ENCODE measurements at places on chromosomes 13 and 19. TPM values are rescaled to one million over a fixed set of nuclear protein-coding genes. Genes with fewer than 3 reads are reported as not detected.
A peak's percentile ranks its signal among the peaks of the same experiment; 100 is the strongest.

Gene SEMA6B
- 7.6 TPM for polyA plus RNA-seq

Gene C19orf38
- polyA plus RNA-seq = 1.0 TPM

Gene PPFIA3
- 5.8 TPM for polyA plus RNA-seq

Gene ACTL9
- polyA plus RNA-seq = not detected

Gene FLT3LG
- 15.3 TPM for polyA plus RNA-seq

Gene ZNF763
- 7.0 TPM for polyA plus RNA-seq

Gene WDR87
- polyA plus RNA-seq = not detected

Gene SMIM17
- polyA plus RNA-seq = 0.65 TPM

Gene CFAP97D2
- not detected for polyA plus RNA-seq

Gene ZNF627
- polyA plus RNA-seq = 16.1 TPM

Gene MCEMP1
- 0.06 TPM for polyA plus RNA-seq

Gene RAD23A
- 75.8 TPM for polyA plus RNA-seq

Gene KIR2DL1
- polyA plus RNA-seq = not detected

Gene LPAR6
- 20.2 TPM for polyA plus RNA-seq

- no peak for DNase-seq
Measured at GRCh38 chr19:51737924-51738323, 13.8 kb downstream of the FPR1 start.

- DNase-seq = no peak
Measured at GRCh38 chr13:80481588-80481987, 140.7 kb upstream of the SPRY2 start.

DNA sequence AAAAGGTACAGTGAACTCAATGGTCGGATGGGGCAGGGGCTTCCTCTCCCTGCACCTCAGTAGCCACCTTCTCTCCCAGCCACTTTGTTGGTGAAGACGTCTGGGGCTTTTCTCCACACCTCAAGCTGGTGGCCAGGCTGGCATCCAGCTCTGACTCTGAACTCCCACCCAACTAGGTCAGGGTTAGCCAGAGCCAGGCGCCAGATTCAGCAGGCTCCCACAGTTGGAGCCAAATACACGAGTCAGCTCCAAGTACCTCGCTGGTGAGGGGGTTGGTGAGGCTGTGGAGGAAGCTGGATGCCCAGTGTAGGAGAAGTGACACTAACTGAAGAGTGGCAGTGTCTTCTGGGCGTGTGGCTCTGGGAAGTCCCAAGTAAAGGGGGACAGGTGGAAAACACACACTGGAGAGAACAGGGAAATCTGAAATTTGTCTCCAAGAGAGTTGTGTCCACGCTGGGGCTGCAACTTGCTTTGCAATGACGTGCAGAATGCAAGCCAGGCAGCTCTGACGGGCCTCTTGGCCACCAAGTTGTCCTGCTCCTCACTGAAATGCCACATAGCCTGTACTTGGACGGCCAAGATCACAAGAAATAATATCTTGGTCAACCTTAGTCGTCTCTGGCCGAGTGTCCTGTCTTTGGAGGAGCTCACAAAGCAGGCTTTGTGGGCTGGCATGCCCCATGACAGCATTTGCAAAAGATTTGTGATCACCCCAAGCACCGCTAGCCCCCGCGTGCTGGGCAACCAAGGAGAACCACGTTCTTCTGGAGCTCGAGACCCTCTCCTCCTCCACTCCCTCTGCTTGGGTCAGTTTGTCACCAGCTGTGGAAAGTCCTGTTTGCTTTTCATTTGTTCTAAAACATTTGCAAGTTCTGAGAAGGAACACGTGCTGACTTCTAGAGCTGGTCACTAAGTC is 18.1 kb downstream of the SLC7A1 start:
- DNase-seq = no peak

DNA sequence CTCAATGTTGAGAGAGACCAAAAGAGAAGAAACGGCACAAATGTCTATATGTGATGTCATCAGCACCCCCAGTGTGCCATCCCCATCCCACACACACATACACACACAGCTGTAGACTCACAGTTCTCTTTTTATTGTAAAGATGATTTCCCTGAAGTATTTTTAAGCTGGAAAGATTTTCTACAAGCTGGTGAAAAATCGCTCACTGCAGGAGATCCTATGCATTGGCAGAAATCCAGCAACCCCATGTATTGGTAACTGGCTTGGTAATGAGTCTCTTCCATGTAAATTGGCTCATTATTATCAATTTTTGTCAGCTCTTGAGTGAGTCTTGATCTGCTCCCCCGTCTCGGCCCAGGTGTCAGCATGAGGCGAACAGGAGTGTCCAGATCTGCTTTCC is 107.1 kb upstream of the UQCRFS1 start:
- no peak for DNase-seq

GRCh38 chr19:12796146-12797071 is 5.1 kb downstream of the JUNB start:
- peak; percentile 73 for DNase-seq

DNA sequence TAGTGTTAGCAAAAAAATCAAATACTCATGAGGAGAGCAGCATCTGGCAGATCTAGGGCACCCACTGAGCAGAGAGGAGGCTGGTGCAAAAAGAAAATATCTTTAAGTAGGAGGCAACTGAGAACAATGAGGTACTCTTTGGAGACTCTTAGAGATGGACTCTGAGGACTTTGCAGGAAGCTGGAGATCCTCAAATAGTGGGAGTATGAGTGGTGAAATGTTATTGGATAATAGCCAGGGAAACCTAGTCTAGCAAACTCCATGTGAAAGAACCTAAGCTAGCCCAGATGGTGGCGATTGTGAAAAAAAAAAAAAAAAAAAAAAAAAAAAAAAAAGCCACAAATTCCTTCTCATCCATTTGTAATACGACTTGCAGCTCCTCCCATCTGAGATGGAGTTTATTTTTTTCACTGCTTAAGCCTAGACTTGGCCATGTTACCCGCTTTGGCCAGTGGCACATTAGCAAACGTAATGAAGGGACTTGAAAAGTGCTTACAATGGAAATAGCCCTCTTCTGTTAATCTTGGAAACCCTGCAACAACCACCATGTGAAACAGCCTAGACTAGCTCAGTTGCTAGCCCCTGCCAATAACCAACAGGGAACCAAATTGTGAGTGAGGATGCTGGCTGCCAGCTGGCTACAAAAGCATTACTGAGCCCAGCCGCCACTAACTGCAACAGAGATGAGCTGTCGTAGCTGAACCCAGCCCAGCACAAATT is 476.2 kb downstream of the KLF12 start:
- no peak for DNase-seq

DNA sequence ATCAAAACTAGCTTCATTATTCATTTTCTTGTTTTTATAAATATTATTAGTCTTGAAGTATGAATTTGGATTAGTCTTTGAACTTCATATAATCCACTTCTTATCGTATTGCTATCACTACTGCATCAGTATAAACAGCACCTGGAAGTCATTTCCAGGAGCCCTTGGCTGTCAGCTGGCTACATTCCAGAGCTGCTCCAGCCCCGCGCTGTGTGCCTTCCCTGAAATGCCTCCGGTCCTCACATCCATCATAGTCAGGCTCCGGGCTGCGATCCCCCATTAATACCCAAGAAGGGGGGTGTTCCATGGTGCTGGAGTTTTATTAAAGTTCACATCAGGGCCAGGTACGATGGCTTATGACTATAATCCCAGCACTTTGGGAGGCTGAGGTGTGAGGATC is 124.3 kb upstream of the GJB6 start:
- no peak for DNase-seq

DNA sequence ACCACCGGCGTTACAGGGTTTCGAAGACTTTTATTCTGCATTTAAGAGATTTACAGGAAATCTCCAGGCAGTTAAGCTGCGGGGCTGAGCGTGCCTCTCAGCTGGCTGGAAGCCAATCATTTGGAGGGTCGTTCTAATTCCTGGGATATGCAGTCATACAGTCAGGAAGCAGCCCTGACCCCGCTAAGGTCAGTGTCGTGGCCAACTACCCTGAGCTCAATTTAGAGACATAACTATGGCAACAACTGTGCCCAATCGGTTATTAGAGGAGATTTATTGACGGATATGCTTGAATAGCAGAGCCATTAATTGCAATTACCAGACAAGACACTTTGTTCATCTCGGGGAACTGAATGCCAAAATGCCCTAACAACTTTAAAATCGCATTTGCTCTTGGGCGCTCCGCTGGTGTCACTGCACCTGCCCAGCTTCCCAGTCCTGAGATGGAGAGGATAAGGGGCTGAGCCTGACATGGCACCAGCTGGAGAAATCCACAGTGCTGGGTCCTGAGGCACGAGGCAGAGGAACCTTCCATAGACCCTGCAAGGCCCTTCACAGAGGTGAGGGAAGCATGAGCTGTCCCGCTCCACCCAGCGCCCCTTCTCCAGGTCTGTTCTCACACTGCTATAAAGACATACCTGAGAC is 15.1 kb upstream of the ZNF507 start:
- no peak for DNase-seq

DNA sequence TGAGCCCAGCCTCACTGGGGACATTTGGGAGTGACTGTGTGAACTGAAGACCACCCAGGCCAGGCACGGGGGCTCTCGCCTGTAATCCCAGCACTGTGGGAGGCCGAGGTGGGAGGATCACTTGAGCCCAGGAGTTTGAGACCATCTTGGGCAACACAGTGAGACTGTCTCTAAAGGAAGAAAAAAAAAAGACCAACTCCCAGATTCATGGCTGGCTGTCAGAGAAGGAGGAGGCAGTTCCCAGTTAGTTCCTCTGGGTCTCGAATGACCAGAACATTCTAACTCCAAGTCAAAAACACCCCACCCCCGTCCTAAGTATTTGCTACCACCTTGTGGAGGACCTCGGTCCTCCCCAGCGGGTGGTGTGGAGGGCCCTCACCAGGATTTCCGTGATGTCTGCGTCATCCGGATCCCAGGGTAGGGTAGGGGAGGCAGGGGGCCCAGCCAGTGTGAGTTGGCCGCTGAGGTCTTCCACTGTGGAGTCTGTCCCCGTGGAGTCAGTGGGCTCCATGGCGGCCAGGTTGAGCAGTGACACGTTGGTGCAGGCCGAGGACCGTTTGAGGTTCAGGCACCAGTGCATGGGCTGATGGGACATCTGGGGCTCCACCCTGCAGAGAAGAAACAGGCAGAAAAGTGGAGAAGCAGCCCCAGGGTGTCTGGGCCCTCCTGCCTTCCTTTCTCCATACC is 1.3 kb downstream of the TSKS start:
- peak; percentile 48 for DNase-seq

- no peak for DNase-seq
Measured at GRCh38 chr19:3684054-3684816, 16.0 kb downstream of the PIP5K1C start.

DNA sequence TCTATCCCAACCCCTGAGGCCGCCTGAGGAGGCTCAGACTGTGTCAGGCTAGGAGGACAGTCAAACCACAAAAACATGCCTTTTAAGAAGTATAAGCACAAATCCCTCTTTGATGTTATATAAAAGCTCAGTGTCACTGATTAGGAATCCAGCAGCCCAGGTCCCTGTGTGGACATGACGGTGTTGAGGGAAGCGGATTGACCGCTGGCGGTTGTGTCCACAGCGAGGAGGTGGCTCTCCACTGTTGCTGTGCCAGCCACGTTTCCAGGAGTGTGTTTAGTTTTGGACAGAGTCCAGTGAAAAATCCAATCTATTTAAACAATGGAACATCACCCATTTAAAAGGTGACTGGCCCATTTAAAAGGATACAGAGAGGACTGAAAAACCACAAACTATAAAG is 7.5 kb upstream of the GJA3 start:
- no peak for DNase-seq

GRCh38 chr19:49680421-49681351 is 3.6 kb downstream of the PRMT1 start:
- DNase-seq = peak; percentile 97

- no peak for DNase-seq
Measured at GRCh38 chr13:36866232-36866631, 47.2 kb downstream of the RFXAP start.

DNA sequence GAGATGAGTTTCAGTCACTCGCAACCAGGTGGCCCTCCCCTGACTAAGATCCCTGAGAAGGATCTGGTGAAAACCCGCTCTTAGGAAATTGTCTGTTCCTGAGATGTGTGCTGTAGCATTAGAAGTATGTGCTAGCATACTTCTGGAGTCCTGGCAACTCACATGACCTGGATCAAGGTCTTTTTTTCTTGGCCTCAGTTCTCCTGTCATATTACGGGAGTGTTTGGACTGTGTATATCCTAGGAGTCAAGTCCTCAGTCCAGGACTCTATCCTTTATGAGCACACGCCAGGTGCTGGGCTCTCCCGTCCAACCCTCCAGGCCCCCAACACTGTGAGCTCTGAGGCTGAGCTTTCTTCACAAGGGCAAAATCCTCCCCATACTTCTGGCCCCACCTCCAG is 156.4 kb downstream of the UQCRFS1 start:
- no peak for DNase-seq

GRCh38 chr13:31119966-31120700 is 41.6 kb downstream of the HSPH1 start:
- no peak for DNase-seq

- DNase-seq = no peak
Measured at GRCh38 chr13:20264271-20265018, 32.3 kb upstream of the GJB6 start.

- no peak for DNase-seq
Measured at GRCh38 chr13:112725346-112726015, 35.6 kb downstream of the ATP11A start.

- DNase-seq = no peak
Measured at GRCh38 chr19:15196360-15197005, 4.3 kb downstream of the NOTCH3 start.

GRCh38 chr19:49442771-49443365 is 1.5 kb upstream of the SLC17A7 start:
- peak; percentile 86 for DNase-seq

DNA sequence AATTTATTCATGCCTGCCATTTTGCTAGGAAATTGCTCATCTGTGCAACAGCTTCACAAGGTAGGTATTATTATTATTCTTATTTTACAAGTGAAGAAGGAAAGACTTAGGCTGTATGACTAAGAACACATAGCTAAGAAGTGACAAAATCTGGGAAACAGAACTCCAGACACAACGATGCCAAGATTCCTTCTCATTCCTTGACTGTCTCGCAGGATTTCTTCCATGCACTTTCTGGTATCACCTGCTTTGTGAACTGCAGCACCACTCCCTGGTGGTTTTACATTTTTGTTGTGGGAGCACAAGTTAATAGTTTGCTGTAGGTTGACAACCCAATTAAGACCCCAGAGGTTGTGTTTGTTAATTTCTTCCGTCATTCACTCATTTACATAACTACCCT is 188.5 kb downstream of the LACC1 start:
- DNase-seq = no peak

DNA sequence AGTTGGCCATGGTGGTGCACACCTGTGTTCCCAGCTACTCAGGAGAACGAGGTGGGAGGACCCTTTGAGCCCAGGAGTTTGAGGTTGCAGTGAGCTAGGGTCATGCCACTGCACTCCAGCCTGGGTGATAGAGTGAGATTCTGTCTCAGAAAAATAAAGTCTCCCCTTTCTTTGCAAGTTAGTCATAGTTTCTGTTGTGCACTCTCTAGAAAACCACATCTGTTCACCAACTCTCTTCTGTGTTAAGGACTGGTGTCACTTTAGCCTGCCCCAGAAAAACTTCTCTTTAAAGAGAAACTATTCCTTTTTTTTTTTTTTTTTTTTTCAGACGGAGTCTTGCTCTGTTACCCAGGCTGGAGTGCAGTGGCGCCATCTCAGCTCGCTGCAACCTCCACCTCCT is 4.9 kb upstream of the CHST8 start:
- DNase-seq = no peak

Measured in ovary (tissue), 10 donors.